GM12892 (cell line): ENCODE measurements at places on chromosomes 1 and 21.

DNA sequence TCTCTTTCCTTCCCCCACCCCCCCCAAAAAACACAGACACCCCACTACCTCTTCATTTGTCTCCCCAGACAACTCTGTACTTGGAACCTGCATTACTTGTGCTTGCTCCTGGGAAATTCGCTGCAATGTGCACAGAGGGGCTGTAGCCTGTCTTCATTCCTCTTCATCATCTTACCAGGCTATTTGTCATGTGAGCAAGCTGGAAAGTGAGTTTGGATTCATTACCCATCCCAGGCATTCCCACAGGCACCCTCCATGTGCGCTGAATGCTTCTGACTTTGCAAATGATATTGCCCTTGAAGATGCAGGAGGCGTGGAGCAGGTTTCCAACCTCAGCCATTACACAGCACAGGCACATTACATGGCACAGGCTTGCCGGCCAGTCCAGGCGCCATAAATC, 494.9 kb downstream of the KIF26B start:
- no peak for DNase-seq

DNA sequence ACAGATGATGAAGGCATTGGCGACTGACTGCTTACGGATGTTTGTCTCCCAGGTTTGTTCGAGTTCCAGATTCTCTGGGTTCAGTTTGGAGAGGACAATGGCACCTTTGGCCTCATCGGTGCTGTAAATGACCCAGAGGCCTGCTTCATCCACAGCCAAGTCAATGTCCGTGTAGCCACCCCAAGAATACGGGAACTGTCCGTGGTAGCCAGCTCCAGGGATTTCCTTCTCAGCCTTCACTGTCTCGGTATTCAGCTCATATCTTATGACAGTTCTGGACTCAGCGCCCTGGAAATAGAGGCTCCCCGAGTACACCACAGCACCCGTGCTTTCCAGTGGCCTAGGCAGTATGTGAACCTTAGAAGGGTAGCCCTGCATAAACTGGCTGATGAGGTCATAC, 14.1 kb downstream of the MYOCOS start:
- no peak for DNase-seq

- no peak for DNase-seq
Observed at GRCh38 chr1:37156646-37157045, 122.3 kb upstream of the GRIK3 start.

DNA sequence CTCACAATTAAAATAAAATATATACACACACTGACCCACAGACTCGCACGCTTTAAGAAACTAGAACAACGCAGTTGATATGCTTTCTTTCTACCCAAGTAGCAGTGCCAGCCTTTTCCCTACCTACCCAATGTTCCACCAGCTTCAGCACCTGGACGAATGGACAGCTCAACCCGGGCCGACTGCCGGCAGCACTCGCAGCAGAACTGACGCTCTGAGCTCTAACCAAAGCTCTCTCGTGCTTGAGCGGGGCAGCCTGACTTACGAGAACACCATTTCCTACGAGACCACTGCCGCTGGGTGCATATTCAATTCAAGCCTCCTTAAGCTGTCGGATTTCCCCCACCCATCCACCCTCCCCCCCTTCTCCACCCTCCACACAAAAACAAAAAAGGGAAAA, 127.4 kb upstream of the DPYD start:
- DNase-seq = no peak

DNA sequence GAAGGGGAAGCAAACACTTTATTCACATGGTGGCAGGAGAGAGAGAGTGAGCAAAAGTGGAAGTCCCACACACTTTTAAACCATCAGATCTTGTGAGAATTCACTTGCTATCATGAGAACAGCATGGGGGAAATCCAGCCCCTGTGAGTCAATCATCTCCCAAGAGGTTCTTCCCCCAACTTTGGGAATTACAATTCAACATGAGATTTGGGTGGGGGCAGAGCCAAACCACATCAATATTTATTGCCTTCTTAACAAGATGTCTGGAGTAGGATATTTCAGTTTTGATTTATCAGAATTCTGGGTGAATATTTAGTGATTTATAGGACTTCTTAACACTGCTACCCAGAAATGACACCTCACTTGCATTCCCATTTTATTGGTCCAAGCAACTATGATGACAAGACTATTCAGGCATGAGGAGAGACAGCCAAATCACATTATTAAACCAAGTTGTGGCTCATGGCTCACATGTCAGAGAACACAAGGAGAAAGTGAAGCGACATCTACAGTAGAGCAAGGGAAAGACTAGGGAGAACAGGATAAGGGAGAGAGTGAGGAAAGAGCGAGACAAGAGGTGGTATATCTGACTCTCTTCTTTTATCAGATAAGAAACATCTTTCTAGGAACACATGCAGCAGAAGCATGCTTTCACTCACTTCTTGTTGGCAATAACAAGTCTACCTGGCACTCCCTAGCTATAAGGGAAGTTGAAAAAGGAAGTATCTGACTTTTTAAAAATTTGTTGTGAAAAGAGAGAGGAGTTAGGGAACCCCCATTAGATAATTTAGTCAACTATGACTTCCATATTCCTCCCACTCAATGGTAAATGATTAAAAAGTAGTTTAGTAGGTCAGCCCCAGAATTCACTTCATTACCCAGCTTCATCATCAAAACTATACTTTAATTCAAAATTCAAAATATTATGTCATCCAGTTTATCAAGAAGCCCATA, 36.6 kb upstream of the PTPRC start:
- no peak for DNase-seq

DNA sequence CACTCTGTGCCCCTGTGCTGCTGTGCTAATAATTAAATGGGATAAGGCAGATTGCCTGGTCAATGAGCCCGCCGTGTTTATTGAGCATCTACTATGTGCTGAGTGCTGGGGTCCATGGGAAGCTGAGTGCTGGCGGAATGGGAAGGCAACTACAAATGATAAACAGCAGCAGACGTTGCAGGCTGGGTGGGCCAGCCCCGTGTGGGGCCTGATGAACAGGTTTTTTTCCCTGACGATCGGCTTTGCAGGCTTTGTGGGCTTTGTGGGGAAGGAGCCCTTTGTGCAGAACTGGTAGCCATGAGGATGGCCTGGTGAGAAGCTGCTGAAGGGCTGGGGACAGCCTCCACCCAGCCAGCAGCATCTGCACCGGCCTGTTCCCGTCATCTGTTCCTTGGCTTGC, 3.5 kb downstream of the PDE9A start:
- no peak for DNase-seq

GRCh38 chr1:4395158-4395557, 259.3 kb upstream of the AJAP1 start:
- DNase-seq = no peak

- no peak for DNase-seq
Observed at GRCh38 chr1:35559317-35559944, 1.8 kb downstream of the NCDN start.

DNA sequence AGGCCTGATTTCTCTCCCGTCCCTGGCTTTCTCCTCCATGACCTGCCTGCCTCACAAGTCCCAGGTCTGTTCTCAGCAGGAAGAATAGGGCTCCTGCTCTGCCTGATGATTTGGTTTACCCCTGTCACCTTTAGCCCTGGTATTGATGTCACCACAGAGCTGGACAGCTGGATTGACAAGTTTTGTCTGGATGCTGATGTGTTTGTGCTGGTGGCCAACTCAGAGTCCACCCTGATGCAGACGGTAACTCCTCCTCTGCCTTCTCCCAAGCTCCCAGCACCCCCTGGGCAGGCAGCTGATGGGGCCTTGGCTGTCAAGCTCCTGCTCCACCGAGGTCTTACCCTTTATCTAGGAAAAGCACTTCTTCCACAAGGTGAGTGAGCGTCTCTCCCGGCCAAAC, 18.4 kb downstream of the MFN2 start:
- DNase-seq = no peak

GRCh38 chr1:152251391-152251790, 27.4 kb upstream of the HRNR start:
- DNase-seq = no peak

- no peak for DNase-seq
Observed at GRCh38 chr1:234675572-234675971, 65.6 kb upstream of the IRF2BP2 start.

DNA sequence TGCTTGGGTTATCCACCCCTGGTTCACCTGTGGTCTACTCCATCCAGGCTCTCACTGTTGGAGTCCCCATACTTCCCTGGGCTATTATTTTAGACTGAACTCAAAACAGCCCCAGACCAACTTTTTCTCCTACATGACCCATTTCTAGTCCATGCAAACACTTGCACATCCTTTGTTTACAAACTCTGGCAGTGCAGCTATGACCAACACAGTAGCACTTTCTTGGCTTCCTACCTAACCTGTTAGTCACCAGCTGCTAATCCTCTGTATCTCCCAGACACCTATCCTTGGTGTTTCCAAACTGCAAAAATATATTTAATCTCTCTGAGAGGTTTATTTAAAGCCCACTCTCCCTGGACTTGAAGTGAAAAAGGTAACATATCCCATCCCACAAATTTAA, 90.8 kb downstream of the DDAH1 start:
- no peak for DNase-seq

DNA sequence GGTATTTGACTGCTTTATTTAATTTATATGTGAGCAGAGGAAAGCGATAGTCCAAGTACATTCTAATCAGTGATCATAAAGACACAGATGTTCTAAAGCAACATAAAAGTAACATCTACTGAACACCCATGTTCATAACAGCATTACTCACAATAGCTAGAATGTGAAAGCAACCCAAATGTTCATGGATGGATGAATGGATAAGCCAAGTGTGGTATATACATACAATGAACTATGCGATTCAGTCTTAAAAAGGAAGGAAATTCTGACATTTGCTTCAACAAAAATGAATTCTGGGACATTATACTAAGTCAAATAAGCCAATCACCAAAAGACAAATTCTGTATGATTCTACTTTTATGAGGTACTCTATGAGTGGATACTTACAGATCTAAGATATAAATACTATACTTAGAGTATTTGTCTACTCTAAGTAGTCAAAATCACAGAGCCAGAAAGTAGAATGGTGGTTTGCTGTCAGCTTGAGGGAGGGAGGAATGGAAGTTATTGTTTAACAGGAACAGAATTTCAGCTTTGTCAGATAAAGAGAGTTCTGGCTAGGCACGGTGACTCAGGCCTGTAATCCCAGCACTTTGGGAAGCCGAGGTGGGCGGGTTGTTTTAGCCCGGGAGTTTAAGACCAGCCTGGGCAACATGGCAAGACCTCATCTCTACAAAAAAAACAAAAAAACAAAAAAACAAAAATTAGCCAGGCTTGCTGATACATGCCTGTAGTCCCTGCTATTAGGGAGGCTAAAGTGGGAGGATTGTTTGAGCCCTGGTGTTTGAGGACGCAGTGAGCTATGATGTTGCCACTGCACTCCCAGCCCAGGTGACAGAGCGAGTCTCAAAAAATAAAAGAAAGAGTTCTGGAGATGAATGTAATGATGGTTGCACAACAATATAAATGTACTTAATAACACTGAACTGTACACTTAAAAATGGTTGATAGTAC, 79.7 kb upstream of the ARHGAP29 start:
- no peak for DNase-seq

- no peak for DNase-seq
Observed at GRCh38 chr1:17567582-17567981, 28.1 kb downstream of the ARHGEF10L start.

- no peak for DNase-seq
Observed at GRCh38 chr1:22855668-22856606, 116.7 kb downstream of the LACTBL1 start.

DNA sequence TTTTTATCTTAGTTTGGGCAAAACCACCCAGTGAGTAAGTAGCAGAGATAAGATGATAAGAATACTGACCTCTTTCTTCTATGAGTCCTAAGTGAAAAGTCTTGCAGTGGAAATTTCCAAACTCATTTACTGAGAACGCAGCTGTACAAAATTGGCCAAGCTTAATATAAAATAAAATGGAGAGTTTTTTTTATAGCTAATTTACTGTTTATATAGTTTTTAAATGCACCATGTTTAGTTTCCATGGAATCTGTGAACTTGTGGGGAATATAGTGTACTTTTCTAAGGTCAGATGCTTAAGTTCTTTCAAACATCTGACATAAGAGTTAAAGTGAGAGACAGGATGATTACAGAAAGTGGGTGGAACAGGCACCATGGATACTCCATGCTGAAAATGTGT, 833.5 kb downstream of the ADGRL2 start:
- DNase-seq = no peak

- DNase-seq = no peak
Observed at GRCh38 chr1:159781992-159782391, 1.2 kb downstream of the DUSP23 start.

DNA sequence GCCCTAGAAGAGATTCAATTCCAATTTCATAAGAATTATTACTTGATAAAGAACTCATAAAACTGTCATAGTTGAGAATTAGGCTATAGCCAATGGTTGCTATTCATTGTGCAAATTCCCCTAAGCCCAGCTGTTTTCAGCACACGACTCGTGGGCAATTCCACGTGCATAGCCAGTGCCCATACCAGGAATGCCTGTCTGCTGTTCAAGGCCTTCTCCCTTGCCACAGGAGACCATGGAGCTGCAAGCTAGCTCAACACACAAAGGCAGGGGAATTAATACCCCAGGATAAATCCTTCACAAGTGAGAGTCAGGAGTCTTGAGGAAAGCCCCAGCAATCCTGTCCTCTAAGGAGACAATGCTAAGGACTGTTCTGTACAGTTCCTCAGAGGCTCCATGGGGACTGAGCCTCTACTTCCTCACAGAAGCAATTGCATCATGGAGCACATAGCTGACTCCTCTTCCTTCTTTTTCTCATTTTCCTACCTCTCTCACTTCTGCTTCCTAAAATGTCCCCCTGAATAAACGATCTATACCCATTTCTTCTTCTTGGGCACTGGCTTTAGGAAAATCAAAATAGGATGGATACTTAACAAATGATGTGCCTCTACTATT, 19.1 kb upstream of the CHRM3 start:
- no peak for DNase-seq

DNA sequence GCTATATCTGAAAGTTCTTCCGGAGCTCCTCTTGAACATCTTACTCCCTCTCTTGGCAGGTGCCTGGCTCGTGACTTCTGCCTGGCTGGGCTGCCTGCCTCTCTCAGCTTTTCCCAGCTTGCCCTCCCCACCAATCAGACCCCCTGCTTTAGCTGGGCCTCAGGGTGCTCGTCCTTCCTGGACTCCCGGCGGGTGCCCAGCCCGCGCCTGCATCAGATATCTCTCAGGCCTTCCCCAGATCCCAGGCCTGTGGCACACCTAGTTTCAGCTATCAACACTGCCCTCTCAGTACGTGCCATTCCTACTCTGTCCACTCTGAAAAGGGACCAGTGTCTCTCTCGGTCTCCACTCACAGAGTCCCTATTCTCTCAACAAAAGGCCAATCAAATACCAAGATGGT, 96.5 kb upstream of the CLDN14 start:
- no peak for DNase-seq

- no peak for DNase-seq
Observed at GRCh38 chr1:180407051-180407450, 95.3 kb downstream of the ACBD6 start.

DNA sequence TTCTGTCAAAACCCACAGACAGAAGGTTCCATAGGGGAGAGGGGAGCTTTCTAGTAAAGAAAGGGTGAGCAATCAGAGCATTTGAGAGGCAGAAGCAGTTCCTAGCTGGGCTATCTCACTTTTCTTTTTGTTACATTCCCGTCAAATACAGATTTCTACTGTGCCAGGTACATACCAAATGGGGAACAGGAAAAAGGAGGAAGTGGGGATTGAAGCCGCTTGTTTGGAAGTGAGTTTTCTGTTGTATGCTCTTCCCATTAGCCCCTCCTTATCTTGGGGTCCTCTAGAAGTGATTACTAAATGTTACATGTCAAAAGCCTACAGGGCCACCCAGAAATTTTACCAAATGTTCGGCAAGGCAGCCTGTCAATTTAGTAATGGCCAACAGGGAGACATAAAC, 116.1 kb downstream of the PAPPA2 start:
- DNase-seq = no peak
